Sigmoid colon (tissue), 7 donors: ENCODE measurements at places on chromosomes 1 and 21. TPM values are rescaled to one million over a fixed set of nuclear protein-coding genes. Genes with fewer than 3 reads are reported as not detected.

GRCh38 chr1:182259229-182259872, 132.2 kb downstream of the GLUL start:
- no peaks in the 10 kb centered on the region for H3K36me3 ChIP-seq
- H3K27me3 ChIP-seq: no peaks in the 10 kb centered on the region
- H3K27ac ChIP-seq: no peak overlapping the region
- no peaks in the 10 kb centered on the region for H3K4me1 ChIP-seq

DNA sequence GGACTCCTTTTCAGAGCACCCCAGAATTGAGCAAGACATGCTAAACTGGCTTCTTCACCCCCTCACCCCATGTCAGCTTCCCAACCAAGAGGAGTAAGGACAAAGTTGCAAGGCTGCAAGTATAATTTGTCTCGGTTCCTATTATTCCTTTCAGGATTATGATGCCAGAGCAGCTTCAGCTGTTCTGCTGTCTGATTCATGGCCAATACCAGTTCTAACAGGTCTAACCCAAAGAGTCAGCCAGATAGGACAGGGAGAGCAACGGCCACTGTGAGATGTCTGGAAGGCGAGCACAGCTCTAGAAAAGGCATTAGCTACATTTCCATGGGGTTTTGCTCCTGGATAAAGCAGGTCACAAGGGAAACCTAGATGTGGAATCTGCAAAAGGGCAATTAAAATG, 53.3 kb upstream of the HOOK1 start:
- no peaks in the 10 kb centered on the region for H3K36me3 ChIP-seq
- H3K4me3 ChIP-seq: no peak overlapping the region
- H3K27me3 ChIP-seq: no peaks in the 10 kb centered on the region
- H3K27ac ChIP-seq: no peak overlapping the region
- peaks cover 9% of the 10 kb centered on the region for H3K4me1 ChIP-seq

GRCh38 chr1:234628089-234628488, 18.1 kb upstream of the IRF2BP2 start:
- no peaks in the 10 kb centered on the region for H3K27me3 ChIP-seq
- peaks cover 6% of the 10 kb centered on the region for H3K4me1 ChIP-seq
- no peak overlapping the region for H3K27ac ChIP-seq
- no peak for DNase-seq
- H3K36me3 ChIP-seq: no peaks in the 10 kb centered on the region
- no peak overlapping the region for H3K4me3 ChIP-seq

AIM2 gene
- total RNA-seq: not detected

- no peak for DNase-seq
- H3K36me3 ChIP-seq: no peaks in the 10 kb centered on the region
- H3K27ac ChIP-seq: no peak overlapping the region
- no peaks in the 10 kb centered on the region for H3K4me1 ChIP-seq
- H3K27me3 ChIP-seq: no peaks in the 10 kb centered on the region
Measured at GRCh38 chr1:54381524-54381923, 24.7 kb downstream of the SSBP3 start.

LEFTY2 gene
- total RNA-seq: 0.71 TPM

DNA sequence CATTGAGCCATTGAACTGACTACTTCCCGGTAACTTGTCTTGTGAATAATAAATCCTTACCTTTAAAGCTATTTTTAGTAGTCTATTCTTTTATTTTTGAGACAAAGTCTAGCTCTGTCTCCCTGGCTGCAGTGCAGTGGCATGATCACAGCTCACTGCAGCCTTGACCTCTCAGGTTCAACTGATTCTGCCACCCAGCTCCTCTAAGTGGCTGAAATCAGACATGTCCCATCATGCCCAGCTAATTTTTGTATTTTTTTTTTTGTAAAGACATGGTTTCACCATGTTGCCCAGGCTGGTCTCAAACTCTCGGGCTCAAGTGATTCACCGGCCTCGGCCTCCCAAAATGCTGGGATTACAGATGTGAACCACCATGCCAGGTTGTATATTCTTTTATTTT, 59.3 kb upstream of the PTGS2 start:
- no peak overlapping the region for H3K27ac ChIP-seq
- H3K4me1 ChIP-seq: no peaks in the 10 kb centered on the region
- no peak for DNase-seq

DNA sequence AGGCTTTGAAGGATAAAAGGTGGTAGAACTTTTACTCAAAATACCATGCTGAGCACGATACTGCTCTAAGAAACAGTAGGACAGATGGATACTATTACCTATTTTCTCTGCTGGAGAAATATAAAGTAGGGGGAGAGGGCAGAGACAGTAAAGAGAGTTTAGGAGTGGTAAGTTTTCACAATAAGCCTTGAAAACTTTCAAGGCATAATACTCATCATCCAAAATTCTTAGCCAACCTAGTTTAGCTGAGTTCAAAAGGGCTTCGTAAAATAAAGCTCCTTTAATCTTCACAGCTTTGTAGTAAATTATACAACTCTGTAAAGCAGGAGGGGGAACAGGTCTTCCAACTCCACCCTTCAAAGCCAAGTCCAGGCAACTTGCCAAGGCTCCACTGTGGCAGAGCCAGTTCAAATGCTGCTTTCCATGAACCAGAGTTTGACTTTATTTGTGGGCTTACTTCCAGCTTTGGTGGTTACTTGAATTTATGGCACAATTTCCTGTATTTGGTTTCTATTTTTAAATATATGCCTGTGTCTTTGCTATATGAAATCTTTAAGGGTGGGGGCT, 15.5 kb downstream of the TEX38 start:
- DNase-seq: peak; percentile 92
- H3K27me3 ChIP-seq: no peaks in the 10 kb centered on the region
- peaks cover 18% of the 10 kb centered on the region for H3K4me1 ChIP-seq
- H3K27ac ChIP-seq: peak overlapping the region; percentile 65

PLPP3 gene
- total RNA-seq: 92.8 TPM

LCE3D gene
- not detected for total RNA-seq

DNA sequence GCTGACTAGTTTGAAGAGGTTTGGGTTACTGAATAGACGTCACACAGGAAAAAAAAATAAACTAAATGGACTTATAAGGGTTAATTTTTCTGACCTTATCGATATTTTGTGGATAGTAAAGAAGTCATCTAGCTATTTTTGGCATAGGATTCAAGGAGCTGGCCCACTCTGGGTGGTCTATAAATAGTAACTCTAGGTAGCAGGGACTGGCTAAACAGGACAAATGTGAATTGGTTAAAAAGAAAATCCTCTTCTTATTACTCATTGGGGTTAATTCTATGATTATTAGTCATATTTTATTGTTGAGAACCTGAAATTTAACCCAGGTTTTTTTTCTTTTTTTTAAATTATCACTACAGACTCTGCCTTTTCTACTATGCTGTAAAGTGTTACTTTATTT, 61.7 kb downstream of the ATF6 start:
- H3K27me3 ChIP-seq: no peaks in the 10 kb centered on the region
- no peaks in the 10 kb centered on the region for H3K36me3 ChIP-seq
- no peak overlapping the region for H3K4me3 ChIP-seq
- no peaks in the 10 kb centered on the region for H3K4me1 ChIP-seq

GRCh38 chr1:115929881-115930280, 46.4 kb upstream of the SLC22A15 start:
- H3K27ac ChIP-seq: no peak overlapping the region
- H3K36me3 ChIP-seq: no peaks in the 10 kb centered on the region
- no peak overlapping the region for H3K4me3 ChIP-seq
- H3K4me1 ChIP-seq: no peaks in the 10 kb centered on the region

TNFSF4 gene
- 0.99 TPM for total RNA-seq

- no peak overlapping the region for H3K27ac ChIP-seq
- no peaks in the 10 kb centered on the region for H3K27me3 ChIP-seq
- DNase-seq: no peak
- H3K4me1 ChIP-seq: no peaks in the 10 kb centered on the region
Measured at GRCh38 chr1:206769304-206769731, 1.3 kb upstream of the IL19 start.

OR2T6 gene
- not detected for total RNA-seq

DNA sequence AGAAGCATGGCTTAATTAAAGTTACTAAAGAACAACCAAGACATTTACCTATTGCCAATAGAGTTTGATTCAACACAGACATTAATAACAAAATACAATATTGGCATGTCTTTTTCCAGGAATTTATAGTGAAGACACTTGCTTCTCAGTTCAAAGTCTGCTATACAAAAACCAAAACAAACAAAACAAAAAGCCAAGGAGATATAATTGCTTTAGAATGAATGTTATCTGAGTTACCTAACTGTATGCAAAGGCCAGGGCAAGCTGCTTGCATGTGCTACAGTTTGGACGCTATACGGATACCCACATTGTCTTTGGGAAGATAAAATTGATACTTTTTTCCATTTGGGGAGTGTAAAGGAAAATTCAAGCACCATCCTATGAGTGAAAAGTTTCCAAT, 13.6 kb downstream of the FMO5 start:
- H3K4me3 ChIP-seq: no peak overlapping the region
- H3K27me3 ChIP-seq: no peaks in the 10 kb centered on the region
- H3K4me1 ChIP-seq: peaks cover 5% of the 10 kb centered on the region
- no peak overlapping the region for H3K27ac ChIP-seq

GRCh38 chr1:87464022-87464490, 135.4 kb downstream of the LMO4 start:
- H3K36me3 ChIP-seq: no peaks in the 10 kb centered on the region
- H3K4me3 ChIP-seq: no peak overlapping the region
- peaks cover 10% of the 10 kb centered on the region for H3K4me1 ChIP-seq
- no peak overlapping the region for H3K27ac ChIP-seq

DNA sequence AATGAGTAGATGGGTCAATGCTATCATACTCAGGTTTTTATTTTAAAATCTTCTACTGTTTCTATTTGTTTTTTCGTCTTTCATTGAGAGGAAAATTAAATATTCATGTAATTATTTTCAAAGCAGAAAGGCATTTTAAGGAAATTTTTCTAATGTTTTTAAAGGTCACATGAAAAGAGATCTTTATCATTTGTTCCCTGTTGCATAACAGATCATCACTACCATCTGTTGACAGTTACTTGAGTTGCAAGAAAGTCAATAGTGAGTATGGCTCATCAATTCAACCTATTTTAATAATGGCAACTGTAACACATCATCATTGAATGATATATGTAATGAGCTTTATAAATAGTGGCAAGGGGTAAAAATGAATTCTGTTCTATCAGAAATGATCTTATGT, 369.7 kb downstream of the DPYD start:
- H3K27ac ChIP-seq: no peak overlapping the region
- no peaks in the 10 kb centered on the region for H3K36me3 ChIP-seq
- no peaks in the 10 kb centered on the region for H3K4me1 ChIP-seq
- H3K27me3 ChIP-seq: no peaks in the 10 kb centered on the region
- DNase-seq: no peak

SLAMF9 gene
- total RNA-seq: not detected

FMO4 gene
- 3.2 TPM for total RNA-seq

DNA sequence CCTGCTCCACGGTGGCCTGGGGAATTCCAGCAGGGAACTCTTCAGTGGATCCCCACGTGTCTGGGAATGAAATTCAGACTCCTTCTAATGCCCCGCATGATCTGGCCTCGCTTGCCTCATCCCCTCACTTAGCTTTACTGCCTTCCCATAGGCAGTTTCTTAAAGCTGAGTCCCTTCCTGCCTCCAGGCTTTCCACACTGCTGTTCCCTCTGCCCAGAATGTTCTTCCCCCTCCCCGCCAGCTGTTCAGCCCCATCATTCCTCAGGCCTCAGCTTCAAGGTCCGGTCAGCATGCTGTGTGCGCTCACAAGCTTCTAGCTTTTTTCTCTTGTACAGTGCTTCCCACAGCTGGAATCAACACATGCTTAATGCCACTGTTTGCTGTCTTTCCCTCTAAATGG, 54.9 kb upstream of the WASF2 start:
- no peak overlapping the region for H3K4me3 ChIP-seq
- DNase-seq: peak; percentile 76
- peaks cover 78% of the 10 kb centered on the region for H3K4me1 ChIP-seq
- no peaks in the 10 kb centered on the region for H3K27me3 ChIP-seq

GRCh38 chr1:228798548-228798947, 63.3 kb downstream of the RHOU start:
- no peaks in the 10 kb centered on the region for H3K27me3 ChIP-seq
- no peak overlapping the region for H3K4me3 ChIP-seq

ETV3L gene
- total RNA-seq: not detected

DNA sequence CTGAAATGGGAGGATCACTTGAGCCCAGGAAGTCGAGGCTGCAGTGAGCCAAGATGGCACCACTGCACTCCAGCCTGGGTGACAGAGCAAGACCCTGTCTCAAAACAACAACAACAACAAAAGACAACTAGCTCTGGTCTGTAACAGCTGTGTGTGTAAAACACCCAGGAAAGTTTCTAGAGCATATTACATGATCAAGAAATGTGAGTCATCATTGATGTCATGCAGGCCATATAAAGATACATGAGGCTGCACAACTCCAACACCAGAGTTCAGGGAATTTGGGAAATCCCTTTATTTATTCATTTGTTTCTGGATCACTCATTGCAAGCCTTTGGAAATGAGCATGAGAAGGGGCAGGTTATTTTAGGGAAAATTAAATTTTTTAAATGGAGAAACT, 50.3 kb upstream of the CTPS1 start:
- H3K27ac ChIP-seq: no peak overlapping the region
- no peaks in the 10 kb centered on the region for H3K27me3 ChIP-seq
- H3K4me3 ChIP-seq: no peak overlapping the region
- H3K4me1 ChIP-seq: no peaks in the 10 kb centered on the region
- H3K36me3 ChIP-seq: no peaks in the 10 kb centered on the region

- H3K4me1 ChIP-seq: no peaks in the 10 kb centered on the region
- peaks cover 12% of the 10 kb centered on the region for H3K36me3 ChIP-seq
- no peak overlapping the region for H3K27ac ChIP-seq
Measured at GRCh38 chr1:116382321-116382720, 9.3 kb downstream of the ATP1A1 start.

DNA sequence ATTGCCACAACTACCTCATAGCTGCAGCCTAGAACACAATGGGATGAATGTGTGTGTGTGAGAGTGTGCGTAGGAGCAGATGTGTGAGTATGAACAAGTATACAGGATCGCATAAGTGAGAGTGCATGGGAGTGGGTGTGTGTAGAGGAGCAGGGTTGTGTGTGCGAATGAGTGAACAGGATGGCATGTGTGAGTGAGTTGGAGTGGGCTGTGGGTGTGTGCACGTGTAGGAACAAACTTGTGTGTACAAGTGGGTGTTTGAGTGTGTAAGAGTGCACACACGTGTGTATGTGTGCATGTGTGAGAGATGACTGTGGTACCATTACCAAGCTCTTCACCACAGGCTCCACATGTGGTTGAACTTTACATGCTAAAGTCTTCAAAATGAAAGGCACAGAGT, 175.4 kb upstream of the EDN2 start:
- H3K27ac ChIP-seq: no peak overlapping the region
- H3K4me3 ChIP-seq: no peak overlapping the region
- peaks cover 21% of the 10 kb centered on the region for H3K4me1 ChIP-seq
- no peaks in the 10 kb centered on the region for H3K36me3 ChIP-seq
- H3K27me3 ChIP-seq: no peaks in the 10 kb centered on the region
- DNase-seq: peak; percentile 2
